Hepatocyte (in vitro differentiated cells): ENCODE measurements at places on chromosomes 2 and 18. TPM values are rescaled to one million over a fixed set of nuclear protein-coding genes. Genes with fewer than 3 reads are reported as not detected.

GRCh38 chr18:35376742-35377695 lies at the start of gene ZNF396:
Gene ZNF396, minus strand, starts transcription at chr18:35377337. Its CDS starts 3,045 bp downstream, at chr18:35374292.
- peak; percentile 83 for DNase-seq

The RAB17 gene
- total RNA-seq = 56.8 and 58.3 TPM in 2 replicates

The SLC23A3 gene
- total RNA-seq = 1.4 and 1.5 TPM in 2 replicates

The ANKRD30B gene
- total RNA-seq = not detected in 2 replicates
